NCI-H446 treated with DMSO at 0.1 percent for 48 hours (cell line): ENCODE measurements at places on chromosomes 11 and 22.
A peak's percentile ranks its signal among the peaks of the same experiment; 100 is the strongest.

DNA sequence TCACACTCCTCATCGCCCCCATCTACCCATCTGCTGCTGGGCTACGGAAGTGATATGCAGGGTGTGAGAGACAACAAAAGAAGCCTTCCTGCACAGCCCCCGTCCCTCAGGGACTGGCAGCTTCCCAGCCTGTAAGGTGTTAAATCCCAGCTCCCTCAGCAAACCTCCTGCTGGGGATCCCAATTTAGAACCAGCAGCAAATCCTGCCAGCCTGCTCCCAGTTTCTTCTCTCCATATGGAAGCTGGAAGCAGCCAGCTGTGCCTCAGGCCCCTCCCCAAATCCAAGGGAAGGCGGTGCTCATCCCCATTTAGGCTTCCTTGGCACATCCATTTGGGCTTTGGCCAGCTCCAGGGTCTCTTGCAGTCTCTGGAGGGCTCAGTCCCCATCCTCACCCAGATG lies 47.5 kb downstream of the PAMR1 start:
- DNase-seq: peak; percentile 54

GRCh38 chr11:121793291-121793690 lies 322.7 kb downstream of the BLID start:
- no peak for DNase-seq

DNA sequence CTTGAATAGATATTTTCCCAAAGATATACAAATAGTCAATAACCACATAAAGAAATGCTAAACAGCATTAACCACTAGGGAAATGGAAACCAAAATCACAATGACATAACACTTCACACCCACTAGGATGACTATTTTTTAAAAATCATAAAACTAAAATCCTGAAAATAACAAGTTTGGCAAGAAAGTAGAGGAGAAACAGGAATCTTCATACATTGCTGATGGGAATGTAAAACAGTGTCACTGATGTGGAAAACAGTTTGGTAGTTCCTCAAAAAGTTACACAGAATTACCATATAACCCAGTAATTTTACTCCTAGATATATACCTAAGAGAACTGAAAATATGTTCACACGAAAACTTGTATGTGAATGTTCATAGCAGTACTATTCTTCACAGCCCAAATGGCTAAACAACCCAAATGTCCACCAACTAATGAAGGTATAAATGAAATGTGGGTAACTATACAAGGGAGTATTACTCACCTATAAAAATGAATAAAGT lies 12.5 kb downstream of the PICALM start:
- no peak for DNase-seq

- DNase-seq: no peak
These were observed 5.1 kb downstream of the LRFN4 start for GRCh38 chr11:66861774-66862558.

GRCh38 chr11:95076981-95077380 lies 10.3 kb downstream of the SRSF8 start:
- no peak for DNase-seq

GRCh38 chr11:108474664-108475463 lies 7.5 kb upstream of the C11orf65 start:
- no peak for DNase-seq

GRCh38 chr22:17120281-17120680 lies 879 bp downstream of the TMEM121B start:
- DNase-seq: no peak

- no peak for DNase-seq
These were observed 471.0 kb downstream of the INSC start for GRCh38 chr11:15585602-15586331.

DNA sequence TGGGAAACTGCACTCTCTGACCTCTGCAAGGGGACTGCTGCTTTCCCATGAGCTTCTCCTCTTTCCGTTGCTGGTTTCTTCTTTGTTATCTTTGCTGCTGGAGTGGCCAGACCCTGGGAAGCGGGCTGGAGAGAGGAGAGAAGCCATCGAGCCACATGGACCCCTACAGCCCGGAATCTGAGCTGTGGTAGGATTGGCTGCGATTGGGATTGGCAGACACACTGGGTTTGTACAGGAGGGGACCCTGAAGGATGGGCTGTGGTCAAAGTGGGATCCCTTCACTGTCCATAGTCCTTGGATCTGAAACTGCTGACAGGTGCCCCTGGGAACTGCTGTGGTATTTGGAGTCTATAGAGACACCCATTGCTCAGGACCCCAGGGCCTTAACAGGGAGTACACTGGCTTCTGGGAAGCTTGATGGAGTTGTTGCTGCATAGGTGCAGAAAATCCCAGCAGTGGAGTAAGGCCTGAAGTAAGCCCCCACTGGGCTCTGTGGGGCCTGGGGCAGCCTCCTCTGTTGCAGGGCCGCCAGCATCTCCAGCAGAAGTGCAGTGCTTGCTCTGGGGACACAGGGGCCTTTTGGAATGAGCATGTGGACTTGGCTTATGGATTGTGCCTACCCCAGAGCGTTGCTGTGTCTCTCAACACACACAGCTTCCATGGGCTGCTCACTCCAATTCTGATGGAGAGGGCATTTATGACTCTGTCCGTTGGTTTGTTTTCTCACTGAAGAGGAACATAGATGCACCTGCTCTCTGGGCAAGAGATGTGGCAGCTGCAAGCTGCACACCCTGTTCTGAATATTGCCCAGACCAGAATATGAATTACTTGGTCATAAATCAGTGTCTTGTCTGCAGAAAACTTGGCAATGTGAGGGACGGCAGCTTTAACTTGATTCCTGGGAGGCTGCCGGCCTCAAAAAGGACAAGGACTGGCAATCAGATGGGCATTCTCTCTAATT lies 32.0 kb downstream of the BCR start:
- DNase-seq: peak; percentile 85

DNA sequence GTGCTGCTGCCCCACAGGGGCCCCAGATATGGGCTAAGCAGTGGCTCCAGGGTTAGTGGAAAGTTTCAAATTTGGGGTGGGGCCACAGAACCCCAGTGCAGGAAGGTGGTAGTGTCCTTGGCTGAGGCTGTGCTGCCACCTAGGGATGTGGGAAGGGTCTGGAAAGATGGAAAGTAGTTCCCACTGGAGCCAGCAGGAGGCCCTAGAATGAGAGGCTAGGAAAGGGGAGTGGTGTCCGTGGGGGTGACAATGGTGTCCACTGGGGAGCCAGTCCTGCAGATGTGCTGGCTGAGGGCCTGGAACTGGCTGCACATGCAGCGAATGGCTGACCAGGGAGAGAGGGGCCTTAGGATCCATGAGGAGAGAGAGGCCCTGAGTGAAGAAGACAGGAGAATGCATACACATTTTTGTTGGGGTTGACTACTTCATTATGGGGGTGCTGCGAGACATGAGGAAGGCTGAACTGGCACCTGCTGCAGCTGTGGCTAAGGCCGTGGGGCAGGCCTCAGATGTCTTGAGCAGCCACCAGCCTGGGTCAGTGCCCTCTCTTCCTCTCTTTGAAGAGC lies 21.1 kb downstream of the RFPL3 start:
- peak; percentile 1 for DNase-seq

GRCh38 chr11:127054153-127054552 lies 53.6 kb upstream of the KIRREL3 start:
- no peak for DNase-seq

GRCh38 chr22:37161443-37161842 lies 11.7 kb upstream of the IL2RB start:
- DNase-seq: no peak

DNA sequence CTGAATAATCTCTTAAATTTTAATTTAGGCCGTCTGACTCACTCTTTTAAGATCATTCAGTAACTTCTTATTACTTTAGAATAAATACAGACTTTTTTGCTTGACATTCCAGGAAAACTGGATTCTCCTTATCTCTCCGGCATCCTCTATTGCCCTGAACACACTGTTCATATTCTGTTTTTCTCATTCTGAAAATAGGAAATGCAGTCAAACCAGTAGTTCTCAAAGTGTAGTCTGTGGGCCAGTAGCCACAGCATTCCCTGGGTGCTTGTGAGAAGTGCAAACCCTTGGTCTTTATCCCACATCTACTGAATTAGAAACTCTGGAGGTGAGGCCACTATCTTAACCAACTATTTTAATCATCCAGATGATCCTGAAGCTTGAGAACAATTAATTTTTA lies 84.3 kb downstream of the PANX1 start:
- DNase-seq: no peak

GRCh38 chr22:18024956-18025720 lies 777 bp upstream of the MICAL3 start:
- no peak for DNase-seq

DNA sequence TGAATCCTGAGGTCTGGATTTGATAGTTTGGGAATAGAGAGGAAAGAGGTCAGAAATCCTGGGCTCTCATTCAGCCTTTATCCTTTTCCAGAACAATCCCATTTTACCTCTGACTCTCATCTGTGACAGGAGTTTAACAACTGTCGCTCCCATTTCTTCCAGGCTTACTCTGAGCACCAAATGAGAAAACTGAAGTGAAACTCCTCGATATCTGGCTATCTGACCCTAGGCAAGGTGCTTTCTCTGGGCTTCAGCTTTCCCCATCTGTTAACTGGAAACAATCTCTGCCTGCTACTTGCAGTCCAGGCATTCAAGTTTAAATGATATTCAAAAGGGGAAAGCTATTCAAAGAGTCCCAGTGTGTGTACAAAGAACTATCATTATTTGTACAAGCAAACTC lies 50.1 kb downstream of the NRXN2 start:
- DNase-seq: no peak

GRCh38 chr11:45935349-45936064 lies 13.1 kb downstream of the LARGE2 start:
- no peak for DNase-seq

DNA sequence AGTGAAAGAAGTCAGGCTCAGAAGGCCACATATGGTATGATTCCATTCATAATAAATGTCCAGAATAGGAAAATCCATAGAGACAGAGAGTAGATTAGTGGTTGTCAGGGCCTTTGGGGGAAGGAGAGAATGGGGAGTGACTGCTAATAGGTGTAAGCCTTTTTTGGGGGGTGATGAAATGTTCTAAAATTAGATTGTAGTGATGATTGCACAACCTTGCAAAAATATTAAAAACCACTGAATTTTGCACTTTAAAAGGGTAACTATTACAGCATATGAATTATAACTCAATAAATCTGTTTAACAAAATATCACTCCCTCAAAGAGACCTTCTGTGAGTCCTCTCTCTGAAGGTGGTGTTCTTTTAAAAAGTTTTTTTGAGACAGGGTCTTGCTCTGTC lies 72.3 kb upstream of the GRK3 start:
- no peak for DNase-seq

GRCh38 chr11:94809251-94809650 lies 41.1 kb downstream of the AMOTL1 start:
- no peak for DNase-seq

- DNase-seq: no peak
These were observed 759.4 kb downstream of the NELL1 start for GRCh38 chr11:21428796-21429195.

DNA sequence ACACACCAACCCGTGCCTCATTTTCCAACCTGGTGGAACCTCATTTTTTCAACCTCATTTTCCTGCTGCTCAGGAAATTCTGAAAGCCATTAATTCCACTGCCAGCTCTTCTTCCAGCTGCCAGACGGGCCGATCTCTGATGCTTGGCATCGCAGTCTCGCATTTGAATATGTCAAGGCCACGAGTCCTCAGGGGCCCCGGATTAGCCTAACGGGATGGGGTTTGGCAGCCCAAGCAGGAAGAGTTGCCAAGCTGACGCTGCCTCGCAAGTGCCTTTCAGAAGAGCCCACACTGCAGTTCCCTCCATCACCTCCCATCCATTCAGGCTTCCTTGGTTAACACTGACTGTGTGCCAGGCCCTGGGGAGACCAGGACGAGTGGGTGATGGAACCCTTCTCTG lies 8.7 kb downstream of the RASD2 start:
- peak; percentile 83 for DNase-seq

DNA sequence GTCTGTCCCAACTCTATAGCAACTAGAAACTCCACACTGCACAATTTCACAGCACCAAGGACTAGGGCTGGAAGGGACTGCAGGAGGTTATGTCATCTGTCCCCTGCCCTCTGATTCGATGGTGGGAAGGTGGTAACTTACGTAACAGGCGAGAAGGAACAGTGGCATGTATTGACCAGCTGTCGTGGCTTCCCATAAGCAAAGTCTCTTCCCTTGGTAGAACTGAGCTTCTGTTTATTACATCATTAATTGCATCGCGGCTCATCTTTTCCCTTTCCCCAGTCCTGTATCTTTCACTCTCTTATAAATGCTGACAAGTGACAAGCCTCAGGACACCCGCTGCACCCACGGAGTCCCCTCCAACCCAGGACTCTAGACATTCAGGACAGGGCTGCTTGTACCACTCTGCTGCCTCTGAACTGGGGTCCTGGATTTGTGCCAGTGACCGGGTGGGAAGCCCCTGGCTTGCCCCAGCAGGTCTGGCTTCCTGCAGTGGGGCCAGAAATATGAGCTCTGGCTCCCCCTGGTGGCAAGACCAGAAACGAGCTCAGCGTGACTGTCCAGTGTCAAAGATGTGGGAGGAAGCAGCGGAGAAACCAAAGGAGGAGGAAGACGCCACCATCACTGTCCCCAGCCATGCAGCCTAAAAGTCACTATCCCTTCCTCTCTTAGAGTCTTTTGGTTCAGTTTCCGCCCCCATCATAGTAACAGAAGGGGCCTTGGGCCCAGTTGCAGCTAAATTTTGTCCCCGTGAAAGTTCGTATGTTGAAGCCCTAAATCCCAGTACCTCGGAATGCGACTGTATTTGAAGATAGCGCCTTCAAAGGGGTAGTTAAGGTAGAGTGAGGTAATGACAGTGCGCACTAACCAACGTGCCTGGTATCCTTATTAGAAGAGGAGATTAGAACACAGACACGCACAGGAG lies 84.5 kb downstream of the ISX start:
- no peak for DNase-seq

- DNase-seq: no peak
These were observed 58.8 kb upstream of the RDX start for GRCh38 chr11:110355011-110355744.

DNA sequence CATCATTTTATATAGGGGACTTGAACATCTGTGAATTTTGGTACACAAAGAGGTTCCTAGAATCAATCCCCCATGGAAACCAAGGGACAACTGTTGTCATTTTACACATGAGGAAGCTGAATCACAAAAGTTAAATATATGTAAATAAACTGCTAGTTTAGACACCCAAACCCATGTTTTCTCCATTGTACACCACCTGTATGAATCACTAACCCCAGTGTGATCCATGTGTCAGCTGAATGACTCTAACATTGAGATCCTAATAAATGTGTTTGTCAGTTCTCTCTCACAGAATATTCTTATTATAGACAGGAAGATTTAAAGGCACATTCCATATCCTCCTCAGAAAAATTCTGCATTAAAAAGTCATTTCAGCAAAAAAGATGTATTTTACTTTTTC lies 83.3 kb downstream of the ATG16L2 start:
- DNase-seq: no peak

DNA sequence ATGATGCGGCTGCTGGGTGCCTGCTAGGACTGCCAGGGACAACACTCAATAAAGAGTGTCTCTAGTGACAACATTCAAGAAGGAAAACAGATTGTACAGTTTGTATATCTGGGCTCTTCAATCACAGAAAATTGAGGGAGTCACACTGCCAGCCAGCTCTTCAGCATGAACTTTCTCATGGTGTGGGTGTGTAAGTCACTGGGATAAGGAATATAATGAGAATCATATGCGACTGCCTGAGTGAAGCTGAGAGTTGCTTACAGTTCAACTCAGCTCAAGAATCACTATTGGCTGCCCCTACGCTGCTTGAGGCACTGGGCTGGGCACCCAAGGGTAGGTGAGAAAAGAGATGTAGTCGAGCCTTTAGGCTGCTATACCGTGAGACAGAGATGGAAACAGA lies 328.1 kb upstream of the PITPNB start:
- DNase-seq: no peak
